ENCODE measurements at places on chromosomes 12 and 14.

DNA sequence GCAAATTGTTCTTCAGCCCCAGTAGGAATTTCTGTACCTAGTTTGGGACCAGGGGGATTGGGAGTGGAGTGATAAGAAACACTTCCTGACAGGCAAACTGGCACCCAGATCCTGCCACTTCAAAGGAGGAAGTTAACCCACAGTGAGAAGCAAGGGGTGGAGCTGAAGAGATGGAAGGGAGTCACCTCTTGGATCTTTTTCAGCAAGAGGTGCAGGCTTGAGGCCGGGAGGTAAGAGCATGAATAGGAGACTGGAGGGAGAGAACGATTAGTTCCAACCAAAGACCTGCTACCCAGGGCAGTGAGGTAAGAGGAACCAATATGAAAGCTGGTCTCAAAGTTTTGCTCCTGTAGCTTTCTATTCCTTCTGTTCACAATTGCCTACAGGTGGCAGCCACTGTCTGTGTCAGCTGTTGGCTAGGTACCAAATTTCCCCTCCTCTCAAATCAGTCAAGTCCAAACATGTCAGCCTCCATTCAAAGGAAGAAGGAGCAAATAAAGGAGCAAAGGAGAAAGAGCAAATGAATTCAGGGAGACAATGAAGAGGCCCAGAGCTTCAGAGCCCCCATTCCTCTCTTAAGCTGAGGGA is 14.9 kb upstream of the TAC3 start:
- no peak for DNase-seq

GRCh38 chr14:90538716-90539495 is 142.1 kb downstream of the CALM1 start:
- no peak for DNase-seq

- no peak for DNase-seq
These were observed 1.6 kb upstream of the PAX9 start for GRCh38 chr14:36659822-36660735.

DNA sequence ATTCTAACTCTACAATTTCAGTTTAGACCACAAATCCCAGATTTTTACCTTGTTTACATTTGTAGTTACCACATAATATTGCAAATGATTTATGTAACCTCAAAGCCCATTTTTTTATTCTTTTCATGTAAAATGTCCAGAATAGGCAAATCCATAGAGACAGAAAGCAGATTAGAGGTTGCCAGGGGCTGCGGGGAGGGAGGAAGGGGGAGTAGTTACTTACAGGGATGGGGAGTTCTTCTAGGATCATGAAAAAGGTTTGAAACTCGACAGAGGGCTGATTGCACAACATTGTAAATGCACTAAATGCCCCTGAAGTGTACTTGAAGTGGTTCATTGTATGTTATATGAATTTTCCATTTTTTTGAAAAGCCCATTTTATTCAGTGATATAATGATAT is 66.5 kb downstream of the PPP2R5C start:
- DNase-seq, result no peak

GRCh38 chr12:12721176-12721751 is 4.1 kb downstream of the CDKN1B start:
- DNase-seq, result no peak

- DNase-seq, result no peak
These were observed 115.8 kb downstream of the GCH1 start for GRCh38 chr14:54786838-54787237.

GRCh38 chr12:45613855-45614254 is 115.7 kb upstream of the ARID2 start:
- DNase-seq, result no peak

DNA sequence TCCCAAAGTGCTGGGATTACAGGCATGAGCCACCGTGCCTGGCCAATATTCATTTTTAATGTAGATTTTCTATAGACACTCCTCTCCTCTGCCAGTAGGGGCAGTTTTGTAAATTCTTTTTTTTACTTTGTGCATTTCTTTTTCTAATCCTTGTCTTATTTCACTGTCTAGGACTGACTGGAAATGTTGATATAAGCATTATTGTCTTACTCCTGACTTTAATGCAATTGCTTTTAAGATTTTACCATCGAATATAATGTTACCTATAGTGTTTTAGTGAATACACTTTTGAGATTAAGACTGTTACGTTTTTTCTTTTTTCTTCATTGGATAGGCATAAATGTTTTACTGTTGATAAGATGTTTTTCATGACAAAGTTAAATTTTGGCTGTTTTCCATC is 35.4 kb upstream of the EMP1 start:
- DNase-seq, result no peak

DNA sequence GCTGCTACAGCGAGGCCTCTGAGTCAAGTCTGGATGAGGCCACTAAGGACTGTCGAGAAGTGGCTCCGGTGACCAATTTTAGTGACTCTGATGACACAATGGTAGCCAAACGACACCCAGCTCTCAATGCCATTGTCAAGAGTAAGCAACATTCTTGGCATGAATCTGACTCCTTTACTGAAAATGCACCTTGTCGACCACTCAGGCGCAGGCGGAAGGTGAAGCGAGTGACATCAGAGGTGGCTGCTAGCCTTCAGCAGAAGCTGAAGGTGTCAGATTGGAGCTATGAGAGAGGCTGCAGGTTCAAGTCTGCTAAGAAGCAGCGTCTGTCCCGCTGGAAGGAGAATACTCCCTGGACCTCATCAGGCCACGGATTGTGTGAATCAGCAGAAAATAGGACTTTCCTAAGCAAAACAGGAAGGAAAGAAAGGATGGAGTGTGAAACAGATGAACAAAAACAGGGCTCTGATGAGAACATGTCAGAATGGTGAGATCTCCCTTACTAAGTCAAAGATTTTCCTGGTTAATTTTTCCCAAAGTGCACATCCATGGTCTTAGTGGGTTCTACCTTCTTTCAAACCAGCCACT is 2.9 kb downstream of the GPATCH2L start:
- DNase-seq, result no peak

- DNase-seq, result no peak
These were observed 264.2 kb downstream of the AACS start for GRCh38 chr12:125329239-125330102.

GRCh38 chr12:4433745-4434058 is 11.9 kb downstream of the FGF6 start:
- no peak for DNase-seq

DNA sequence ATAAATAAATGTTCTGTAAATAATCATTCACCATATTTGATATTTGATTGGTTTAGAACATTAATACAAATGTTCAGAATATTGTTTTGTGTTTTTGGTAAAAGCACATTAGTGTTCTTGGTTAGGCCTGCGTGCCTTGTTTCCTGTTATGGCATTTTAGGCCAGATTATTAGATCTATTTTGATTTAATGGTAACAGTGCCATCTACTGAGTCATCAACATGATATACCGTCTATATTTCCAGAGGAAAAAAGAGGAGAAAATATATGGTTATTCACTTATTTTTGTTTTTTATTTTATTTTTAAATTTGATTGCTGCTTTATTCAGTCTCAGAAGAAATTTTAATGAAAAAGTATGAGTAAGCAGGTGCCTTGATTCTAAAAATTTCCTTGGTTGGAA is 60.3 kb downstream of the GPHN start:
- no peak for DNase-seq

- DNase-seq, result no peak
These were observed 2.9 kb downstream of the RND1 start for GRCh38 chr12:48862760-48863159.

DNA sequence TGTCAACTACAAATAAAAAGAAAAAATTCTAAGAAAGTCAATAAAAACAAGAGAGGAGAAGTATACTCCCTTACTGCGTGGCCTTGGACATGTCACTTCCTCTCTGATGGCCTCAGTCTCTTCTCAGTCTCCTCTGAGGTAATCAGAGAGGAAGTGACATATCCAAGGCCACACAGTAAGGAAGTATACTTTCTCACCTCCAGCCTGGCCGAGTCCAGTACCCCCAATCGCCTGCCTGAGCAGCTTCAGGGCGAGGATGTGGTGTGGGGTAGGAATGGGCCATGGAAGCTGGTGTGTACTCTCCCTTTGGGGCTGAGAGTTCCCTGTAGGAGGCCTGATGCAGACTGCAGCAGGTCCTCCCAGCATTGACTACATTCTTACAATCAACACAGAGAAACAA is 15.8 kb downstream of the VDR start:
- no peak for DNase-seq

DNA sequence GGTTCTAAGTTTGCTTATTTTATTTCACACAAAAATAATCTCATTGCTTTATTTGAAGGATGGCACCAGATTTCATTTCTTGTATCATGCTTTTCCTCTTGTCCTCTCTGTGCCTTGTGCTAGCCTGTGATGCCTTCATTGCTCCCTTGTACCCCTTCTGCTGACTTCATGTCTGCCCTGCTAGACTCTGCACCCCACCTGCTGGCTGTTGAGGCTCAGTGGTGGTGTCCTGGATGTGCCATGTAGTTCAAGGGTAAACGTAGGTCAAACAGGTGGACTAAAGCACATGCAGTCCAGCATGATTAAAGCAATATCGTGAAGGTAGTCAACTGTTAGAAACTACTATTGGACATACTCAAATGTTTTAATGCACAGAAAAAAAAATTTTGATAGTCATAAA is 21.6 kb downstream of the MRPS35 start:
- DNase-seq, result no peak

DNA sequence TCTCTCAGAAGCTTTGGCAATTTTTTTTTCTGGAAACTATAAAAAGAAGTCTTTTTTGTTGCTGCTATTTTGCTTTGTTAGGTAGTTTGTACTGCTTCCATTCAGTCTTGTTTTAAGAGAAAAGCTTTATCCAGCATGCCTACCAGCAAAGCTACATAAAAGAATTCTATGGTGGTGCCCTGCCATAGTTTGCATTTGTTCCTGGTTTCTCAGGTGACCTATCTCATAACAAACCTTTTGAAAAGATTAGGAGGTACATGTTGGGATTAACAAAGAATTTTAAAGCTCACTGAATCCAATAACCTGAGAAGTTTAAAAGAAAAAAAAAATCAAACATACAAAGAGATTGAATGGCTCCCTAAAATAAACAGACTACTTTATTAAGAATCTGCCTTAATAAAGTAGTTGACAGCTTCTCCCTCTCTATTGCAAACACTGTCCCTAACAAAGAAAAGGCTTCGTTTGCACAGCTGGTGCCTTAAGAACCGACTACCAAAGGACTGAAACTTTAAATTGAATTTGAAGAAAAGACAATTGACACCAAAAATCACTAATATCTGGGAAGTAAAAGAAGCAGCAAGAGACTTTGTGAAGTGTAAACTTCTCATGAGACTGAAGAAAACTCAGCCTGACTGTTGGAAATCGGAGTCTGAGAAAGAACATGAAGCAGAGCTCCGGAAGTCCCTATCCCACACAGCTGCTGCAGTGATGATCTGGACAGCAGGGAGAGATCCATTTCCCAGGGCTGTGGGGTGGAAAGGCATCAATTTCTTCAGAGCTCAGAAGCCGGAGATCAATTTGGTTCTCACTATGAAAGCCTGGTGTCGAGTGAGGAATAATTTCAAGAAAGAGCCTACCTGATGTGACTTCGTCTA is 102.7 kb upstream of the PLEKHA5 start:
- DNase-seq, result no peak

- no peak for DNase-seq
These were observed 369.1 kb downstream of the NPAS3 start for GRCh38 chr14:33307691-33308251.

- DNase-seq, result no peak
These were observed 16.8 kb downstream of the CLMN start for GRCh38 chr14:95302667-95303506.
